Activated CD4-positive, alpha-beta T cell treated with anti-CD3 and anti-CD28 coated beads for 4 hours (primary cell): ENCODE measurements at places on chromosomes 5 and 9.

- DNase-seq, result no peak
These were observed 269.6 kb downstream of the ELAVL2 start for GRCh38 chr9:23556459-23556858.

DNA sequence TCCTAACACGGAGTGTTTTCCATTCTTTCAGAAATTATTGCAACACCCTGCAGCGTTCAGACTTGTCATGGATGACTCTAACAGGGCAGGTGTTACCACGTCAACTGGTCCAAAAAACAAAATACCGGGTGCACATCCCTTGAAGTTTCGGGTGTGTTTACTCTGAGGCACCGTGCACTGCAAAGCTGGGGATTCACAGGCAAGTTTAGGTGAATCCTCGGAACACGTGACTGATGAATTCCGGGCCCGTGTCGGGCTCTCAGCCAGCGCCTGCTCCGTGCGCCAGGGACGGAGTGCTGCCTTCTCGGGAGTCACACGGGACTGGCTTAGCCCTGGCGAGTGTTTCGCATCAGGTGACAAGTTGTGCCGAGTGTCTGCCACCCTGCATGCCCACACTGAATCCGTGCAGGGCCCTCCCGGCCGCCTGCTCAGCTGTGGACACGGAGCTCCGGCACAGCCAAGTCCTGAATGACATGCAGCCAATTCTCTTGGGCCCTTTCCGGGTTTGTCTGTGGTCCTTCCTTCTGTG is 66.0 kb upstream of the IRX4 start:
- no peak for DNase-seq

DNA sequence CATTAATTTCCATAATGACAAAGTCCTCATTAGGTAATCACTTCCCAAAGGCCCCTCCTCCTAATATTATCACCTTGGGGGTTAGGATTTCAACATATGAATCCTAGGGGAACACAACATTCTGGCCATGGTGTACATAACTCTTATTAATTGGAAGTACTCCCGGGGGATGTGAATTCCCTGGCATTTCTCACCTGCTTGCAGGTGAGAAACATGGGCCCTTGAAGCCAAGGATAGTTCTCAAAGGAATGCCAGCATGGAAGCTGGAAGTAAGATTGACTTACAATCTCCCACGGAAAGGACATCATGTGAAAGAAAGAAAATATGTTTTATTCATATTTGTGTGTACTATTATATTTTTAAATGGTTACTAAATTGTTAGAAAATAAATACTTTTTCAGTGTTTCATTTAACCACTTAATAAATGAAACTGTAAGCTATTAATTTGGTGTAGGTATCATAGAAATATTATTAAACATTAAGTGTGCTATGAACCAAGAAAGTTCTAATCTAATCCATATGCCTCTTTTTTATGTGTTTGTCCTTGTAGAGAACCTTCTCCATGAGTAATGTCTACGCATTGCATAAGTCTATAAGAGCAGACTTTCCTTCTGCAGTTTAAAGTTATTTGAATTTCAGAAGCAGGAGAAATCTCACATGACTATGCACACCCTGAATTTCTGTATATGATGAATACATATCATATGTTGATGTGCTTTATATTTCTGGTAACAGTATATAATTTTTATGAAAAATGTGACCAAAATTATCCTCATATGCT is 59.4 kb downstream of the ANXA1 start:
- no peak for DNase-seq

- no peak for DNase-seq
These were observed 19.2 kb downstream of the SLC27A6 start for GRCh38 chr5:128984480-128984879.

DNA sequence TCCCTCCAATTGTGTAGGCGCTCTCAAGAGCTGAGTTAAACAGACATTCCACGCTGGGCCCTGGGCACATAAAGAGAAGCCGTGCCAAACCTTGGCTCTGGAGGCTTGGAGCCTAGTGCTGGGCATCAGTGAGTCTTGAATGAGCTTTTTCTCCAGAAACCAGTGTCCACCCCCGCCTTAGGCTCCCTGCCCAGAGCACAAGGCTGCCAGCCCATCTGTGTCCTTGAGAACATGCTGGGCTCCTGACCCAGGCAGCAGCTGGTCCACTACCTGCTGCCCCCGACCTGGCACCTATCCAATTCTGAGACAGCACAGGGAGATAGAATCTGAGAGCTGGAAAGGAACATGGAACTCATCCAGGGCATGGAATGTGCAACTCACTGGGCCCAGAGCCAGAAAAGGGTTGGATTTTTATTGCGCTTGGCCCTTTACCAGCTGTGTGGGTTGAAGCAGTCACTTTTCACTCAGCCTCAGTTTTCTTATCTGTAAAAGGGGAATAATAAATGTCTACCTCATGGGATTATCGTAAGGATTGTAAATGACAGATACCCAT is 92.4 kb upstream of the CPLX2 start:
- no peak for DNase-seq

GRCh38 chr5:27814286-27814685 is 775.9 kb upstream of the CDH9 start:
- DNase-seq, result no peak

GRCh38 chr5:119340597-119341218 is 15.1 kb upstream of the TNFAIP8 start:
- peak; percentile 52 for DNase-seq

- DNase-seq, result no peak
These were observed 321.4 kb upstream of the ACTBL2 start for GRCh38 chr5:57804007-57804444.

GRCh38 chr9:106830527-106831150 is 32.3 kb upstream of the ZNF462 start:
- DNase-seq, result no peak

- DNase-seq, result no peak
These were observed 3.9 kb downstream of the SPTAN1 start for GRCh38 chr9:128556276-128556675.

DNA sequence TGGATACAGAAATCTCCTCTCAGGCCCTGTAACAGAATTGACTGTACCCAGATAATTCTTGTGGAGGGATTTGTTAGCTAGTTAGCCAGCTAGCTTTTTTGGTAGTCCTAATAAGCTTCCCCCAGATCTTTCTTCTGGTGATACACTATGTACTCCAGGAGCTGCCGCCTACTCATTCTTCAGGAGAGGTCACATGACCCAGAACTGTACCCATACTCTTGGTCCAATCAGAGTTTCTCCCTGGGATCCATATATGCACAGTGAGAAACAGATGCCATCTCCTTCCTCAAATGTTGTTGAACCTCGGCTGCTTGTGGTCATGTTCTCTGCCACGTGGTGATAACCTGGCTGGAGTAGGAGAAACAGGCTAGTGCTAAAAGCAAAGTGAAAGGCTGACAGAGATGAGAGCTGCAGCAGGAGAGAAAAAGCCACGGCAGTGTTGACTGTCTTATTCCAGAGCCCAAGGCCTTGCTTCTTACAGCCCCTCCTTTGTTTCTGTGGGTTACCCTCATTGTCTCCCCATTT is 123.0 kb upstream of the RFX3 start:
- DNase-seq, result no peak

DNA sequence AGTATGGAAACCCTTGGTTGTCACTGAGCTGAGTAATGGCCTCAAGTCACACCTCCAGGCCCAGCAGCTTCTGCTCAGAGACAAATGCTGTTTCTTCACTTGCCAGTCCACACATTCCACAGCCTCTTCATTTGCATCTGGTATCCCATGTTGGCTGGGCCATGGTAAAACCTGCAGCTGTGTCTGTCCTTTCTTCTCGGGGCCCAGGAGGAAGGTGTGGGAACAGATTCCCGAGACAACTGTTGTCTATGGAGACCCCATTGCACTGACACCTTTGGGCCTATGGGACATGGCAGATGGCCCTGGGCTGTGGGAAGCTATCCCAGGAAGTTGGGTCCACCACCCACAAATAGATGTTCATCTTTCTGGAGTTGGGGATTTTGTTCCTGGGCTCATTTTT is 85.1 kb downstream of the MACROH2A1 start:
- DNase-seq, result no peak

GRCh38 chr9:129561594-129562281 is 59.2 kb downstream of the C9orf50 start:
- DNase-seq, result no peak

DNA sequence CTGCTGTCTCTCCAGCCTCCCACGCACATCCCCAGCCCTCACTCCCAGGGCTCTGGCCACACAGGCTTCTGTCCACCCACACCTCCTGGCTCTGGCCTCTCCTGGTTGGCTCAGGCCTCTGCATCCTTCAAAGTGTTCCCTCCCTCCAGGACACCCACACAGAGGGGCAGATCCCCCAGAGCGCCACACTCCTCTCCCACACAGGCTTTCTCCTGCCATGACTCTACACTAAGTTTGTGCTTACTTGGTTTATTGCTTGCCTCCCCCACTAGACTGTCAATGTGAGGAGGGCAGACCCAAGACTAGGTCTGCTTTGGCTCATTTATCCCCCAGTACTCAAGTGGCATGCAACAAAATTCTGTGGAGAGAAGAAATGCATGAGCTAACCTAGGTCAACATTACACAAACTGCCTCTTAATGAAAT is 67.0 kb upstream of the SPOCK1 start:
- no peak for DNase-seq

DNA sequence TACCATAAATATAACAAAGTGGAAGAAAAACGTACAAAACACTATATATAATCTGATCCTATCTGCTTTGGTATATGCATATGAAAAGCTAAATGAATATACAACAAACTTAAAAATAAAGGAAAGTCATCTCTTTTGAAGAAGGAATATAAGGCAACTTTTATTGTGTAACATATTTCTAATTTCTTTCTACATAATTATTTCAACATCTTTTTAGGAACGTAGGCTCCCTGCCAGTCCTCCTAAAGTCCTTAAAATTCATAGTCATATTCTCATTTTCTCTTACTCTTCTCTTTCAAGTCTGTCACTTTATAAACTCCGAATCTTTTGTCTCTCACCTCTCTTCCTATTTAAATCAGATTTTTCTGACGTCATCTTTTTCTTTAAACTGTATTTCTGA is 9.6 kb downstream of the DEPDC1B start:
- DNase-seq, result no peak

DNA sequence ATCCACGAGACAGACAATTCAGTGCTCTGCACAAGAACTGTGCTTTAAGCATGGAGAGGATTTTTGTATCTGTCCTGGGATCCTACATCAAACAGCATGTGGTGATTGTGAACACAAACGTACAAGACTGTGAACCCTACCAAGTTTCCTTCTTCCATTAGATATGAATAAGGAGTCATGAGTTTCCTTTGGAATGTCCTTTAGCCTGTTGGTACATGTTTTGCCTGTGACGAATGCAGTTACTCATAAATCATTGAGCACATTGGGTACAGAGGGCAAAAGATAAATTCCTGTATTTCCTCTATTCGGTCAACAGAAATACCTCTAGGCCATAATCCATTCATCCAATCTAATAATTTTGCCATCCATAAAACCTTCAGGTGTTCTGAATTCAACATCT is 61.5 kb downstream of the FXN start:
- DNase-seq, result no peak

DNA sequence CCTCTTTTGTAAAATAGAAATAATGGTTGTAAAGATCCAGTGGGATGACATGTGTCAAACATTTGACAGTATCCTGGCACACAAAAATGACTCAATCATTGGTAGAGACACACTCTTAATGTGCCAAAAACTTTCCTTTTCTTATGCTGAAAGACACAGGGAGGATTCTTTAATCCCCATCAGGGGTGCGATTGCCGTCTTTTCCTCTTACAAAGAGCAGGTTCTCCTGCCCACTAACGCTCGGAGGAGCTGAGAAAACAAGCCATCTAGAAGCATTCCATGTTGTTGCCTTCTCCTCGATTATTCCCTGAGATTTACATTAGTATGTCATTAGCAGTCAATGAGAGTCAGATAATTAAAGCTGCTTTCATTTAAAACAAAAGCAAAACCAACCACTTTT is 342.6 kb upstream of the CCNH start:
- no peak for DNase-seq

GRCh38 chr5:150945947-150946346 is 41.2 kb upstream of the ZNF300 start:
- DNase-seq, result no peak

GRCh38 chr9:6150483-6150882 is 65.1 kb upstream of the IL33 start:
- DNase-seq, result no peak

- no peak for DNase-seq
These were observed 38.1 kb upstream of the CD180 start for GRCh38 chr5:67234671-67235176.

- no peak for DNase-seq
These were observed 194.6 kb upstream of the ACTBL2 start for GRCh38 chr5:57677235-57677634.

DNA sequence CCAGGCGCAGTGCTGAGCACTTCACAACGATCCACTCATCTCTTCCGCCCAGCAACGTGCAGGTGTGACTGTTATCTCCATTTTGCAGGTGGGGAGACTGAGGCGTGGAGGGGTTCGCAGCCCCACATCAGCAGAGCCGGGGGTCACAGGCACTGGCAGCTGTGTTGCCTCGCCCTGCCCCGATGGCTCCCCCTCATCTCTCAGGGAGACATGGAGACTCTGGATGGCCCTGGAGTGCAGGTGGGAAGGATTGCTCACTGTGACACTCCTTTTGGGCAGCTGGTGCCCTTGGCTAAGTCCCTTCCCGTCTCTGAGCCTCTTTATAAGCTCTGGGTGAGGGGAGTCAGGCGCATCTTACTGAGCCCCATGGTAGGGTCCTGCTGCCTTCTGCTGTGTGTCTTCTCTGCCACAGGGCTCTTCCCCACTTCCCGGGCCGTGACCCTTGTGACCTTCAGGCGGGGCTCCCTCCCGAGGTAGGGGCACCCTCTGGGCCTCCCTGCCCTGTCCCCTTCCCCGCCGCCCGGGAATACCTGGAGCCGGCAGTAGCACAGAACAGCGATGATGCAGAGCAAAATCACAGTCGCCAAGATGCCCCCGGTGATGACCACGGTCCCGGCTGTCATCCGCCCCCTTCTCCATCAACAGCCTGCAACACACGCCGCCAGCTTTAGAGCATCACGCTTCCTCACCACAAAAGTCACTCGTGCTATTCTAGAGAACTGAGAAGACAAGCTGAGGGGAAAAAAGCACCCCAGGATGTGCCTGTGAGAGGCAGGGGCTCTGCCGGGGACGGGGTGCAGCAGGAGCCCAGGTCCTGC is 29.4 kb downstream of the FAM163B start:
- no peak for DNase-seq

- DNase-seq, result no peak
These were observed 15.5 kb downstream of the ATOX1 start for GRCh38 chr5:151742870-151743294.

DNA sequence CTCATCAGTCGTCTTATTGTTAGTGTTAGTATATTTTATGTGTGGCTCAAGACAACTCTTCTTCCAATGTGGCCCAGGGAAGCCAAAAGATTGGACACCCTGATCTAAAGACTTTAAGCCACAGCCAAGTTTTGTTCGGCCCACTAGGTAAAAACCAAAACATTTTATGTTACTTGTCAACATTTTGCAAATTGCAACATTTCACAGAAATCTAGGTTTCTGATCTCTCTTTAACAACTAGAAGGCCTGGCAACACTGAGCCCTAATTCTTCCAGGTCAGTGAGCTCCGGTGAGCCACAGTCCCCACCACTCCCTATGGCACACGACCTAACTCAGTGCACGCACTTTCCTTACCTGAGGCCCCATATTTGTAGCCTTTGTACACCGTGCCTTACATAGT is 24.0 kb downstream of the MYO10 start:
- DNase-seq, result no peak
